ENCODE measurements at places on chromosomes 4 and X.

GRCh38 chrX:15985937-15986336 is 131.3 kb upstream of the AP1S2 start:
- no peak for DNase-seq

- DNase-seq: no peak
Measured at GRCh38 chr4:126582737-126583136, 1050.0 kb upstream of the INTU start.

DNA sequence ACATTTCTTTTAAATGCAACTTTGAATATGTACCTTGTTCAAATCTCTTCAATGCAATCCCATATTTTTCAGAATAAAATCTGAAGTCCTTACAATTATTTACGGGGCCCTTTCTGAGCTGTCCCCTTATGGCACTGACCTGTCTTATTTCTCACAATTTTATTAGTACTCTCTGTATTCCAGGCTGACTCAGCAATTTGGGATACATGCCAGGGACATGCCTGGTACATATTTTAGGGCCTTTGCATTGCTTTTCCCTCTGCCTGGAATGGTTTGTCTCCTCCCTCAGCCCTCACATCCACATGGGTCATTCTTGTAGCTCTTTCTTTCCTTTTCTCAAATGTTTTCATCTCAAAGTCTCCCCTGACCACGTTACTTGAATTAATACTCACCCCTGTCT is 172.2 kb upstream of the TECRL start:
- DNase-seq: no peak

GRCh38 chrX:45435481-45435880 is 234.8 kb upstream of the DIPK2B start:
- no peak for DNase-seq

GRCh38 chr4:25487155-25487554 is 110.1 kb downstream of the ANAPC4 start:
- DNase-seq: no peak

DNA sequence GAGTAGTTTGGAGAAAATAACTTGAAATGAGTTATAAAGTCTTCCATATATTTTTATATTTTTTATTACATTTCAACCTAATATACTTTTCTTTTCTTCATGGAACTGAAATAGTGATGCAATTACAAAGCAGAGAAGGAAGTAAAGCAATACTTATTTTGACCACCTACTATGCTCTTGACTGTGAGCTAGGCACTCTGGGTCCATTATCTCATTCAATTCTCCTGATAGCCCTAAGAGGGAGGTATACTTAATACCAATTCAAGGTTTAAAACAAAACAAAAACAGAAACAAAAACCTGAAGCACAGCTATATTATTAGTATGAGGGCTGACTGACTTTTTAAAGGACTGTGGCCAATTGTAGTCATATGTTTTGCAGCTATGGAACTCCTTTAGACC is 193.5 kb downstream of the MAD2L1 start:
- no peak for DNase-seq
